ENCODE measurements at places on chromosomes 16 and 17.

DNA sequence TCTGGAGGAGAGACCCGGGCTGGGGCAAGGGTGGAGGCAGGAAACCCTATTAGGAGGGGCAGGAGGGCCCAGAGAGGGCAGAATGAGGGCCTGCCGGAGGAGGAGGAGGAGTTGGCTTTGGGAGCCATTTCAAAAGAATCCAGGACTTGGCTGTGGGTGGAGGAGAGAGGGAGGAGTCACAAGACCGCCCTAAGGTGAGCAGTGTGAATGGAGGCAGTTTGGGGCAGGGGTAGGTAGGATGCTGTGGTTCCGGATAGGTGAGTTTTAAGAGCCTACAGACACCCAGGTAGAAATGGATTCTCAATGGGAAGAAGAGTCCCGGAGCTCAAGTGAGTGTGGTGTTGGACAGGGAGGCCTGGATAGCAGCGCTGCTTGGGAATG is 80.3 kb downstream of the ARHGAP23 start:
- DNase-seq: no peak

DNA sequence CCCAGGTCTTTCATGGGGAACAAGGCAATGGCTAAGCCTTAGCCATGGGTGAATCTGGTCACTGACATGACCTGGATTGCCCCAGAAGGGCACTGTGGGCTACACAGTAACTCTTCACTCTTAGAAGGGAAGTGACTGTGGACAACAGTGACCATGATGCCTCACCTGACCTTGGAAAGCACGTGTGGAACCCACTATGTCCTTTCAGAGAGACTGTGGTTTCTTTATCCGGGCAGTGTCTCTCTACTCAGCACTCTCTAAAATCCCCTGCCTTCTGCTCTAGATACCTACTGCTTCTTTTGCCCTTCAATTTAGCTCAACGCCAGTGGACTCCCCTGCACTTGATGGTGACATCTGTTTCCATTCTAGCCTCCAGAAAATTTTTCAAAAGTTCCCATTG is 66.1 kb upstream of the ANKFN1 start:
- no peak for DNase-seq

- DNase-seq: no peak
Observed at GRCh38 chr17:27751166-27751565, 49.2 kb downstream of the NOS2 start.

- no peak for DNase-seq
Observed at GRCh38 chr16:54266363-54266955, 20.1 kb downstream of the IRX3 start.

- no peak for DNase-seq
Observed at GRCh38 chr17:63488851-63489250, 12.0 kb downstream of the ACE start.

DNA sequence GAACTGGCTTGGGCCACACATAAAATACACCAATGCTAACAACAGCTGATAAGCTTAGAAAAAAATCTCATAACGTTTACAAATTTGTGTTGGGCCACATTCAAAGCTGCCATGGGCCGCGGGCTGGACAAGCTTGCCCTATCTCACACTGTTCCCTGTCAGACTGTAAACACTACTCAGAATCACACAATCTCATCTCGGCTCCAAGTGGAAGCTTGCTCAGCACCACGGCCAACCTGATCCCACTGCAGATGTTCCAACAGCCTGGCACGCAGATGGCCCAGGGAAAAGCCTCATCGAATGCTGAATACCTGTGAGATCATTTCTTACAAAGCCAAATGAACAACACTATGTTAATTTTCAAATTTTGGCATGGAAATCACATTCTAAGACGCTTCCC is 125.8 kb downstream of the ANKRD11 start:
- no peak for DNase-seq

DNA sequence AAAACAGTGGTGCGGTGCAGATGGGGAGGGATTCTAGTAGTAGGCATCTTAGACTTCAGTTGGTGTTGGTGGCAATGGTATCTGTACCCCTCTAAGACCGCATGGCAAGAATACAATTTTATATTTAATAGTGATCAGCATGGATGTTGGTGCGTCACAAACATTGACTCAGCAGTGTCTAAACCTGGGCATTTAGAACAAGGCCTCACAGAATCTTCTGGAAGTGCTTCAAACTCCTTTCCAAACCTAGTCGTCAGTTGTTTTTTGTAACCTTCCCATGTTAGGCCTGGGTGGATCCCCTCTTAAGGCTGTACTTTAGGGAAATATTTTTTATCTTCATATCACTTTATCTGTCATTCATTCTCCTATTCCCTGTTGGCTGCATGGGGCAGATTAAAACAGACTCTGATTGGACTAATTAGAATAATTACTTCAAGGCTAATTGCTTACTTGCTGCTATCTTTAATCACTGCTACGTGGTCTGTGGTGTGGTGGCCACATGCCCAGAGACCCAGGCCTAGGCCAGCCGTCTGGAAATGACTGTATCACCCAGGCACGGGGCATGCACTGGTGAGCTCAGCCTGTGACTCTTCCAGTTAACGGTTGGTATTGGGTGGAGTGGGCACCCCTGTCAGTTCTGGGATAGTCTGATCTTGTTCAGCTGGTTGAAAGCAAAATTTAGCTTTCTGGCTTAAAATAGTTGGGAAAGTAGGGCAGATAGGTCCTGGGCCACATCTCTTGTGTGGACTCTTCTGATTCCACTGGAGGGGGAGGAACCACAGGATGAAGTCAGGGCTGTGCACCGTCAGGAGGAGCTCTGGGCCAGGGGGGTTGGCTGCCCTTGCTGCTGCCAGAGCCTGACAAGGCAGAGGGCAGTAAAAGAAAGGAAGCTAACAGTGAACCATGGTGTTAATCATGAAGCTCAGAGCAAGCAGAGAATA is 4.5 kb downstream of the ALKBH5 start:
- no peak for DNase-seq

- DNase-seq: no peak
Observed at GRCh38 chr17:17146786-17147406, 59.2 kb downstream of the PLD6 start.

DNA sequence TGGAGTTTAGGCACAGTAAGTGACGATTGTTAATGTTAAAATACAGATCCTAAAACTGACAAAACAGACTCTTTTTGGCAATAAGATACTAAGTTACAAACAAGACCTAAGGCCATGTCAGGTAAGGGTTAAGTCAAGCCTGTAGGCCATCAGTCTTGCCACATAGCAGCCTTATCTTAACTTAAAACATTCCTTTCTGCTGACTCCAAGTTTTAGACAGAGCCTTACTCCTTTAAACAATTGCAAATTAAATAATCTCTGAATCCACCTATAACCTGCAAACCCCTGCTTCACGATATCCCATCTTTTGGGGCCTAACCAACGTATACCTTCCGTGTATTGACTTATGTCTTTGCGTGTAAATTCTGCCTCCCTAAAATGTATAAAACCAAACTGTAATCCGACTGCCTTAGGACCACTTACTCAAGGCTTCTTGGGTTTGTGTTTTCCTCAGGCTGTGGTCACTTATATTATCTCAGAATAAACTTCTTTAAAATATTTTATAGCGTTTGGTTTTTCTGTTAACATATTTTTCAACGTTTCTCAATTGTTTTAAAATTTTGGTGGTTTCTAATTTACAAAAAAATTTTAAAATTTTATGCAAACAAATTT is 64.4 kb downstream of the EFCAB5 start:
- no peak for DNase-seq

DNA sequence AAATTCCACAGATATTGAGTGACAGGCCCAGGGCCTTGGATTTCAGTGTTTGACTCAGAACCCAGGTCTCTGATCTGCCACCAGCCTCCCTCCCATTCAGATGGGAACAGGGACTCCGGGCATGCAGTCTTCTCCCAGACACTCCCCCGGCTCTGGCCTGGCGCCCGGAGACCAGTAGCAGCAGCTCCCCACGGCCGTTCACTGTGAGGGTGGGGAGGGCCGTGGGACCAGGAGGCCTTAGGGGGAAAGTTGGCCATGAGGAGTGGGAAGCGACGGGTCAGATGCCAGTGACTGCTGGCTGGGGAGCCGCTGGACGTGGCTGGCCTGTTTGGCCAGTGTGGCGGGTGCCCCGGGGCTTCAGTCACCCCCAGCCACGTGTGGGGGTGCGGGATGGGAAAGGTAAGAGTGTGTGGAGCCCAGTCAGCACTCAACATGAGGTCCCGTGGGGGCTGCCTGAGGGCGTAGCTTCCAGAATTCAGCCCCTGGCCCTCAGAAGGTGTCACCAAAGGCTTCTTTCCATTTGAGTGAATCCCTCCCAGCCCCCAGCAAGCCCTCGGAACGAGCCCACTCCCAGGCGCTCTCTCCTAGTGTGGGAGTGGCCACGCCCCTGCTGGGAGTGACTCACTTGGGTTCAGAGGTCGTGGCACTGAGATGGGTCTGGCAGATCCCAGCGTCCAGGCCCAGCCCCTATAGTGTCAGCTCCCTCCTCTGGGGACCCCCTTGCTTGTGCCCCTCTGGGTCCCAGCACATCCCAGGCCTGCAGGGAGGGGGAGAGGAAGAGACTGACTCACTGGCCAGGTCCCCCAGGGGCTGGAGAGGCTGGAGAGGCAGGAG is 309.4 kb downstream of the SEC14L1 start:
- peak; percentile 84 for DNase-seq

DNA sequence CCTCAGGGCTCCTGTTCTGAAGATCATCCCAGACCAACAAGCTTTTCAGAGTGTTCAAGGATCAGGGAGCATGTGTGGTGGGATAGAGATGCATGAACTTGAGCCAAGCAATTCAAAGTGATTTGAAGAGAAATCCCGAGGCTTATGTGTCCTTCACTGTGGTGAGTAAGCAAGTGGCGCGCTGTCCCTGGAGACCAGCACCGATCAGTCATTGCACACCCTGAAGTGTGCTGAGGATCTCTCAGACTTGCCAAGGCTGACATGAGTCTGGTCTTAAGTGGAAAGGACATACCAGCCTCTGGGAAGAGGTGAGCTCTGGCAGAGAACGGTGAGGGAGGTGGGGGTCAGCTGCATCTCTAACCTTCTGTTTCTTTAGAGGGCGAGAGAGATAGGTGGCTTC is 43.8 kb upstream of the CDH13 start:
- DNase-seq: no peak

DNA sequence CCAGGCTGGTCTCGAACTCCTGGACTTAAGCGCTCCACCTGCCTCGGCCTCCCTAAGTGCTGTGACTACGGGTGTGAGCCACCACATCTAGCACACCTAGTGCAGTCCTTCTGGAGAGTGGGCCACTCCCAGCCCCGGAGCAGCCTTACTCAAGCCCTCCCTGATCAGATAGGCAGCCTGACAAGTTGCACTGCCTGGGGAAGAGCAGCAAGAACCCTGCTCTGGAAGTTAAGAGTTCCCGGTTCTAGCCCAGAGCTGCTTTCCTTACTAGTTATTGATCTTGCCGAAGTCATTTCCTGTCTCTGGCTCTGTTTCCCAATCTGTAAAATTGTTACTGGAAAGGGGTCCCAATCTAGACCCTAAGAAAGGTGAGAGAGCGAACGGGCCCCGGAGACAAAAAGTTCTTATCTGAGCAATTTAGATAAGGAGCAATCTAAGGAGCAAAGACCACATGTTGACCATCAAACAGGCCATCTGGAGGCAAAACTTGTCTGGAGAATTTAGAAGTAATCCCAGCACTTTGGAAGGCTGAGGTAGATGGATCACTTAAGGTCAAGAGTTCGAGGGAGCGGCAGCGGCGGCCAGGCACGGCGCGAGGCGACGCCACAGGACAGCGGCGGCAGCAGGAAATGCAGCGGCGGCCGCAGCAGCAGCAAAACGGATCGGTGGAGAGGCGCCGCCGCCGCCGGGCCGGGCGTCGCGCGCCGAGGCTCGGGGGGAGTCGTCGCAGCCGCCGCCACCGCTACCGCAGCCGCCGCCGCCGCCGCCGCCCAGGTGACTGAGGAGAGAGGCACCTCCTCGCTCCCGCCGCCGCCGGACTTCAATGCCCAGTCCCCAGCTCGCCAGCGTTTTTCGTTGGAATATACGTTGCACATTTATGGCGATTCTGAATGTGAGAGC is 4.3 kb upstream of the NAGLU start:
- DNase-seq: peak; percentile 48

DNA sequence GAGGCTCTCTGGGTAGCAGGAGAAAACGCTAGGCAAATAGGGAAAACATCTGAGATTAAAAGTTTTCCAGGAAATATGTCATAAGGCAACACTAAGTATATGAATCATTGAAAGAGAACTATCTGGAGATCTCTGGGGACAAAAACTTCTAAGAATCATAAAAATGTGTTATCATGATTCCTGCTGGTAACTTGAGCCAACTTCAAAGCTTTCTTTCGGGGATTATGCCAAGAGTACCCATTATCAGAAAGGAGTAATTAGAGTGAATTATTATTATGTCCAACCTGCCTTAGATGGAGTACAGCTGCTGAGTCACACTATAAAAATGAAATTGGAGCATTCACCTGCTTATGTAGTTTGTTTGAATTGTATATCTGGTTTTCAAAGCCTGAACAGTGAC is 488.5 kb upstream of the SOX9 start:
- no peak for DNase-seq

- no peak for DNase-seq
Observed at GRCh38 chr17:27256225-27257030, 37.5 kb upstream of the WSB1 start.

DNA sequence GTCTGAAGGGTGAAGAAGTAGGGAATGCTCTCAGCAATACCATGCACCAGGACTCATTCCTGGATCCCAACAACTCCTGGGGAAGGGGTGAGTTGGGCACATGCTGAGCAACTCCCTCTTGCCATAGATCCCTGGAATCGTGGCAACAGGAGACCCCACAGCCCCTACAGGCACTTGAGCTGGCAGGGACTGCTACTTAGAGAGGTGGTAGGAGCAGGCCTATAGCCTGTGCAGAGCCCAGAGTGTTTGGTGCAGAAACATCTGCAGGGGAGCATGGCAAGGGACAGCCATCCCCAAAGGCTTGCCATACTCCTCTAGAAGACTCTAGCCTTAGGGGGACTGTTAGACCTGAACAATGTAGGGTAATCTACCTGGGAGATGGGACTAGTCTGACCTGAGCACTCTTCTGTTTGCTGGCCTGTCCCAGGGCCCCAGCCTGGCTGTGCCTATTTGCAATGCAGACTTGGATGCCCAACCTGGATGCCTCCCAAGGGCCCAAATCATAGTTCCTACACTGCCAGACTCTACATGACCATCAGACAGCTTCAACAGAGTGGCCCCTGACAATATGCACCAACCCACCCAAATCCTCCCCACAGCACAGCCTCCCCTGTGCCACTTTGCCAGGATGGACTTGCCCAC is 568.6 kb upstream of the KIF2B start:
- DNase-seq: no peak

DNA sequence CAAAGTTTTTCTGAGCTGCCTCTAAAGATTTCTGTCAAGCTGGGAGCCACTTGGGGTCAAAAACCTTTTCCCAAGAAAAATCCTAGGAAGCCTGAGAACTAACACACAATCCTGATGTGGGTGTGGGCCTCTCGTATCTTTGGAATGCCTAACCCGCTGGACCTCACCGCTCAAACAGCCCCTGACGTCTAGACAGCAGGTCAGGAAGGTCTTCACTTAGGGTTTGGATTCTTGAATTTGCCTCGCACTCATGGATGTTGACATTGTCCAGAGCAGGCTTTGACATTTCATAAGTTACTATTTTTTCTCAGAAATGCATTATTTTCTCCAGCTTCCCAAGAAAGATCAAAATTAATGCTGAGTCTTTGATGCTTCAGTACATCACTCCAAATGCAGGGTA is 18.9 kb downstream of the TEX2 start:
- DNase-seq: no peak

GRCh38 chr17:36773039-36773438 is 164.2 kb upstream of the LHX1 start:
- no peak for DNase-seq

GRCh38 chr16:83586461-83587200 is 221.1 kb upstream of the HSBP1 start:
- DNase-seq: no peak

- DNase-seq: no peak
Observed at GRCh38 chr17:64357191-64357981, 33.3 kb downstream of the PECAM1 start.

- DNase-seq: no peak
Observed at GRCh38 chr16:30414159-30414558, 6.8 kb downstream of the ZNF771 start.

All from substantia nigra (tissue), 51 donors.